Tongue (tissue), 3 donors: ENCODE measurements at places on chromosomes 5 and 9. TPM values are rescaled to one million over a fixed set of nuclear protein-coding genes. Genes with fewer than 3 reads are reported as not detected.

ZBTB34 gene
- total RNA-seq = 17.6 TPM

- DNase-seq = no peak
Measured at GRCh38 chr5:981456-981855, 27.1 kb upstream of the NKD2 start.

DNA sequence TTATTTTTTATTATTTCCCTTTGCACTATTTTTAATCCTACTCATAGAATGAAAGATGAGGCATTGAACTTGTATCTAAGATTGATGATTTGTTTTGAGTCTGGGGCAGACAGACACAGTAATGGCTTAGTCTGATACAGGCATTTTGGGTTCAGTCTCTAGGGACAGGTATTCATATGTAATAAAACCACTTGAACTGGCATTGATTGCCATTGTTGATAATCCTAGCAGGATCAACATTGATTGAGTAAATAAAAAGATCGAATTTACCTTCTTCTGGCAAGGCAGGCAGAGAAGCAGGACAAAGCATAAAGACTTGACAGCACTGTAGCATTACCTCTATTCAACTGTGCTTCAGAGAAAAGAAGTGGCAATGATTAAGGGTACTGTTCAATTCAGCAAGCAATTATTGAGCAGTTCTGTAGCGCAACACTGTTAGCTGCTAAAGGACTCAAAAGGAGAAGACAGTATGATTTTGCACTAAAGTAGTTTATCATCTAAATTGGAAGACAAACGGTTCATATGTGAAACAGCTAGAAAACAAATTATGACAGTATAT, 144.4 kb downstream of the COMMD10 start:
- DNase-seq = no peak

DMRTA1 gene
- total RNA-seq = 1.9 TPM

DNA sequence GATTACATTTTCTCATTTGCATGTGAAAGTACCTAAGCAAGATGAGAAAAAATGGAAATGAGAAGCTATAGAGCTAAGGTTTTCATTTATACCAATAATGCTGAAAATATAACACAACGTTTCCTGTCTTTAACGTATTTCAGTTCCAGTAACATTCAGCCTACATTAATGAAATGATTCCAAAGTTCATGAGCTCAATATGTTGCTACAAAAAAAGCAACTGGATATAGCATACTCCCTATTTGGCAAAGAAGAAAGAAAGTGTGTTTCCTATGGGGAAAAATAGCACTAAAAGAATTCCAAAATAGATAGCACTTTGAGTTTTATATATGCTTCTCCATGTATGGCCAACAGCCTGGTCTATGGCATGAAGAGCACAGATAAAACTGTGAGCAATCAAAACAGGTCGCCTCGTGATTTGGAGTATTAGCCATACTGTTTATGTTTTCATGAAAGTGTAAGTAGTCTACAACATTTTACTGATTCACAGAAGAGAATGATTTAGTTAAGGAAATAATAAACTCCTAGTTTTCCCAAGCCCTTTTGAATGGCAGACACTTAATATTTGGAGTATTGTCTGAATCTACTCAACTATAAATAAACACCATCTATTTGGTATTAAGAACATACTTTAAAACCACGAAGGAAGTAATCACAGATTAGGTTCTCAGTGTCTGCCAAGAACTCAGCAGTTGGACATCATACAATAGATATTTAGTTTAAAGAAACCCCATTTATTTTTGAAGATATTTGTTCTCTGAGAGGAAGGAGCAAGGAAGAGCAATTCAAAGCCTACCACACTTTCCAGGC, 258.7 kb upstream of the RASA1 start:
- no peak for DNase-seq

DNA sequence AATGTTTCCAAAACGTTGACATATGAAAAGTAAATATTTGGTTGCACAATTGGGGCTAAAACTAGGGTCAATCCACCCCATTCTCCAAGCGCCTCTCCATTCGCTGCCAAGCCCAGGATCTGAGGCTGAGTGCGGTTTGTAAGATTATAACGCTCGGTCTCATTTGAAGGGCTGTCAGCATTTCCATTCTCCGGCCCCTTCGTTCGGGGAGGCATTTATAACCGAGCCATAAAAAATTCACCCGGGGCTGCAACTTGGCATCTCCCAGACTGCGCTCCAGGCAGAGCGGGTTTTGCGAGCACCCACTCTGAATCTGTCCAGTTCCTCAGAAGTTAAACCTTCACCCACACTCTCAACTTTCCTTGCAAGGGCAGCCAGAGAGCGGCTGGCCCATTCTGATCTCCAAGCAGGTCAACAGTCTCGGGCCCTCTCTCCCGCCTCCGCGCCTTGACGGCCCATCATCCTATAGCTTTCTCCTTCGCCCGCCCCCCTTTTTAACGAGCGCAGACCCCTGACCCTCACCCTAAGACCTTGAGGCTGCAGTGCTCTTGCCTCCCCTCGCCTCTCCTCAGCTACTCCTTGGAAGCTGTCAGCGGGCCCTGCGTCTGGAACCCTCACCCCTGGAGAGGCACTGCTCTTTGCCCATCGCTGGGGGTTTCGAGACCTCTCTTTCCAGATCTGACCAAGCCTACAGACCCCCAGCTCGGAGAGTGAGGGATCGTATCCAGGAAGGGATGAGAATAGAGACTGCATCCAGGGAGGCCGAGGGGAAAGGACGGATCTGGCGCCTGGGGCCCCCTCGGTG, 1.1 kb downstream of the SLIT3 start:
- DNase-seq = peak; percentile 50

DNA sequence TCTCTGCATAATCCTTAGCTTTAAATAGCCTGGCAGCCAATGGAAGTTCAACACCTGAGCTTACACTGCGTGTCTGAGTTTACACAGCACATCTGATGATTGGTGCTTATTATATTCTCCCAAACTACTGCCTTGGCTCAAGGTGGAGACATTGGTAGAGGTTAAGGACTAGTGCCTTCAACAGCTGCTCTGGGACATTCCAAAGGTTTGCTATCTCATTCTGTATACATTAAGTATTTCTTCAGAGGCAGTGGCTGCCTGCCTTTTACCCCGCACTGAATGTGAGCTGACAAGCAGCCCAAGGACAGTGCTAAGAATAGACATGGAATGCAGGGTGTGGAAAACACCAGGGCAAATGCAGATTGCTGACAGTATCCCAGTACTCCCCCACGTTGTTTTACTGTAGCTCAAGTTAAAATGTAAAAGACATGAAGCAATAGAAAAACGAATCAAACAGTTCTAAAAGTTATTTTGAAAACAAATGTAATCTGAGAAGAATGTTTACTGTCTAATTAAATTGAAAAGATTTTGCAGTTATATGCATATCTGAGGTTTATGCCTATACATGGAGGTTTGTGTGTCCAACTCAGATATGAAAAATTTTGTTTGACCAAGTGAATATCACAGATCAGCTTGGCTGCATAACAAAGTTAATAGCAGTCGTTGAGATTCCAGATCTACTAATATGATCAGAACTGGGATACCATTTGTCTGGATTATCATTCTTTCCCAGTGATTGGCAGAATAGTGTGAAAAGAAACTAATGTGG, 1.8 kb downstream of the HSPB3 start:
- peak; percentile 88 for DNase-seq

PHF24 gene
- total RNA-seq = 0.31 TPM

- DNase-seq = no peak
Measured at GRCh38 chr9:114061292-114061691, 16.8 kb downstream of the AMBP start.

FAM169A gene
- 1.8 TPM for total RNA-seq

DNA sequence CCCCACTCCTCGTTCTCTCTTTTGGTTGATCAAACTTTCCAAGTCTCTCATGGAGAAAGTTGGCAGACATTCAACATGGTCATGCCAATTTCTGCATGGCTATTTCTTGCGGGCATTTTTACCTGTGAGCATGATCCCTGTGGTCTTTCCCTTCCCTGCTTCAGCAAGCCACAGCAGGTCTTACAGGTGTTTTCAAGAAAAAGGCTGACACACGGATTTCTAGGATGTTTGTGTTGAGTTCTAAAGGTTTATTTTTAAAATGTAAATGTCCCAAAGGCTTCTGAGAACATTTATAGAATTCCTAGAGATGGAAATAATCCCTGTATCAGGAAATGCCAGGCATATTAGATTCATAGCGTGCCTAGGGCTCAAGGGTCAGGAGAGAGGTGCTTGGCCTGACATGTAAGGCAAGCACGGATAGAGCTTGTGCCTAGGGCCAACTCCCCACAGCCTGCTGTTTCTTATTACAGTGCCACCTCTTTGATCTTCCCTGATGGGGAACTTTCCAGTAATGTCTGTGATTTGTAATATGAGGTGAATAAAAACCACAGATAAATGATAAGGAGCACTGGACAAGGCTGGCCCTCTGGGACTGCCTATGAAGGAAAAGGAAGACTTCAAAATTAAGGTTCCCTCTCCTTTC, 79.8 kb downstream of the MUSK start:
- no peak for DNase-seq

DNA sequence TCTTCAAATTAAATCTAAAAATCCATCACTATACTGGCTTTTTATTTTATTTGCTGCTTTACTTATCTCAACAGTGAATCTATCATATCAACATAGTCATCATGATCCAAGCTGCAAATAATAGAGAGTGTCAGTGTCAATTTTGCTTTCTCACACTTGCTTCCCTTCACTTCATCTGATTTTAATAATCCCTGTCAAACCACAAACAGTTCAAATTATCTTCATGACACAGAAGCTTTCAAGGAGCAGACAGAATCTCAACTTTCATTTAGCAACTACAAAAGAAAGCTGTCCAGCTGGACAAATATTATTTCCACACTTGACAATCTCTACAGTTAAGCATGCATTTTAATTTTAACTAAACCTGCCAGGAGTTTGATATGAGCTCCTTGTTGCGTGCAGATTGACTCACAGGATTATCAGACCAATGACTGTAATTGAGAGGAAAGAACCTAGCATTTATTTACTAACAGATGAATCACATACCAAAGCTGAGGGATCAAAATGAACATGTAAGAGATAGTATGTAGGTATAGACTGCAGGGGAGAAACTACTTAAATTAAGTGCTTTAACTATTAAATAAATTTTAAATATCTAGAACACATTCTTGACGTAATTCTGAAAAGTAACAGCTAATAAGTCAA, 56.0 kb downstream of the KIAA0825 start:
- no peak for DNase-seq

PKN3 gene
- total RNA-seq = 5.9 TPM

DNA sequence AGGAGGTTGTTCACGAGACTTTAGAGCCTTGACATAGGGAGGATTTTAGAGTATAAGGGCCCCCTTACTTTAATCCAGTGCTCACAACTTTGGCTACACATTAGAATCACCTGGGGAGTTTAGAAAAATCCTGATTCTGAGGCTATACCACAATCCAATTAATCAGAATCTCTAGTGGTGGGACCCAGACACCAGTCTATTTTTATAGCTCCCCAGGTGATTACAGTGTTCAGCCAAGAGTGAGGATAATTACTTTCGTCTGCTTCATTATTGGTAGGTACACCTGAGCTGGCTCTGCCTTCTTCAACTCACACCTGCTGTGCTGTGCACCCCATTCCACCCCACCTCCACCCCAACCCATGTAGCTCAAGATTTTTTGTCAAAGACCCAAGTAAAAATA, 141.3 kb upstream of the EPB41L4A start:
- DNase-seq = no peak

ABLIM3 gene
- total RNA-seq = 25.4 TPM

- no peak for DNase-seq
Measured at GRCh38 chr9:79858508-79858907, 286.7 kb downstream of the TLE4 start.

DNA sequence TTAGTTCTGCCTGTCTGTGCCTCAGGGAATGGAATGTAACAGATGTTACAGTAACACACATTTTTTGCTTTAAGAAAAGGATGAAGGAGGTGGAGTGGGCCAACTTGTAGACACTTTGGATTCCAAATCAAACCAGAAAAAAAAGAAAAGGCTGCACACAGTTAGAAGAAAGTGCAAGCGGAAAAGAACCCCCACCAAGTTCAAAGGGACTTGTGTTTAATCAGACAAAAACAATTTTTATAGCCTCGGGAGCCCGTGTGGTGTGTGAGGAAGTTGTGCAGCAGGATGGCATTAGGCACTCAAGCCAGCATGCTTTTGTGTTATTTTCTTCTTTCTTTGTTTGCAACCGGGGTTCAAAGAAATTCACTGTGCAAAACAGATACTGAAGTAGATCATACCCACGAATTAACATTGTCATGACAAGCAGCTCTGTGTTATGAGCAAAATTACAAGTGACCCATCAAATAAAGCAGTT, 189.5 kb downstream of the SEMA5A start:
- peak; percentile 34 for DNase-seq

- peak; percentile 26 for DNase-seq
Measured at GRCh38 chr9:18890372-18890771, 142.6 kb downstream of the SAXO1 start.

C9orf43 gene
- 0.92 TPM for total RNA-seq

- DNase-seq = peak; percentile 73
Measured at GRCh38 chr9:104682642-104683041, 11.7 kb upstream of the OR13D1 start.

DNA sequence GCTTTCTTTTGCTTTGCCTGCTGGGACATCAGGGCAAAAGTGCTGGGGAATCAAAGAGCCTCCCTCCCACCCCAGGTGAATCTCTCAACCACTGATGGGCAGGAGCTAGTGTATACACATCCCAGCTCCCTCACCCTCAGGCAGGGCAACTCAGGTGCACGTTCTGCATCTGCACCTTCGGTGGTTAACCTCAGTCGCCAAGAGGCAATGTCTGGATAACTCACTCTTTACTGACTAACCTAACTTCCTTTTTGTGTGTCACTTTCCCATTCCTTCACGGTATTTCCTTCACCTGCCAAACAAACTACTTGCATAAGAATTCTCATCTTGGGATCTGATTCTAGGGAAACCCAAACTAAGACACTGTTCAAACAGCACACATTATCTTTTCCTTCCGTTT, 26.3 kb downstream of the CNTFR start:
- DNase-seq = no peak

GRCh38 chr9:127694890-127695720, 11.7 kb upstream of the CFAP157 start:
- no peak for DNase-seq

TTC23L gene
- total RNA-seq = not detected

SH2D3C gene
- total RNA-seq = 13.6 TPM

DNA sequence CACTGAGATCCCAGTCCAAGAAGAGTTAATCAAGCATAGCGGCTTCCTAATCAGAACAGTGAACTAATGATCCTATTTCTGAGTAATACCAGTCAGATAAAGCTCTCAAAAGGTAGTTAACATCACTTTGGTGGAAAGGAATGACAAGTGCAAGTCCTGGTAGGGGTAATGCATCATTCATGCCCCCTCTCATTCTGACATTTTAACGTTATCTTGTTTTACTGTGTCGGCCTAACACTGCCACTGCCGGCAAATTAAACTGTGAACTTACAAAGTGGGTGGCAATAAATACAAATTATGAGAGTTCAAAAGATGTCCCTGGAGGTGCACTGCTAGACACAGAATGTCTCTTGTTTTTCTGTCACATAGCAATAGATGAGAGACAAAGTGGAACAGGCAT, 131.6 kb downstream of the EBF1 start:
- no peak for DNase-seq

GRCh38 chr5:141430332-141431113, at the start of gene PCDHGA12:
Gene PCDHGA12, plus strand, starts transcription at chr5:141430507. Its CDS starts 253 bp downstream, at chr5:141430760.
- peak; percentile 31 for DNase-seq
